ENCODE measurements at places on chromosomes 6 and 20.

DNA sequence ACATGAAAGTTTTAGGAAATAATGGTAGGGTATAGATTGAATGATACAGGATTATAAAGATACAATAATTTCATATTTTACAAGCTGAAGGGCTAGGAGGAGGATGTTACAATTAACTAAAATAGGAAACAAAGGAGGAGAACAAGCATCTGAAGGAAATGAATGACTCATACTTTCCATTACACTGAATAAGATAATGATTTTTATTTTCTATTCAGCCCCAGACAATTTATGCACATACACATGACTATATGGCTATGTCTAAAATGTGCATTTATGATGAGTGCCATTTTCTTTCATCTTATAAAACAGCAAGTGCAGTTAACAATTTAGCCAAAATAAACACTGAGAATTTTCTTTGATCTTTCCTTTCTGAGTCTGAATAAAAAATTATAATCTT lies 994.6 kb upstream of the ADGRB3 start:
- DNase-seq = no peak

DNA sequence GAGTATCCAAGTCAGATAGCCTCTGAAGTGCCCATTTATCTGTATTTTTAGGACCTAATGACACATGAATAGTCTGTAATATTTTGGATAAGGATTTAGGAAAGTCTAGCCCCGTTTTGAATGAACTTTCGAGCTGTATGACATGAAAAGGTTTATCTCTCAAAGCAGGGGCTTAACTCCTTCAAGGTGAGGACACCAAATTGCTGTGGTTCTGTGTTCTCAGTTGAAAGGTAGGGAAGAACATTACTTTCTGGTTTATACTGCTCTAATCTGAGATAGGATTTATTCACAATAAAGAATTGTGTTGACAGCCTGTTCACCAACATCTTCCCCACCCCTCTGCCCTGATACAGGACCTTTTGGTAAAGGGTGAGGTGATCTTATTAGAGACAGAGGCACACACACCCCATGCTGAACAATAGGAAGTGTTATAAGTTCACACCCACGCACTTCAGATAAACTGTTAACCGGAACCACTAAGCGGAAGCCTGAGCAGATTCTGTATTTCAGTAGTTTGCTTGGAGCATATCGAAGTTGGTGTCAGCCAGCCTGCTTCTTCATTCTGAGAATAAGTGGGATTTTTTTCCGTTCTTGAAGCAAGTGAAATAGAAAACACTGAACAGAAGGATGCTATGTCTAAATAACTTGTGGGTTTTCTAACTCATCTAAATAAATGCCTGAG lies 223.3 kb downstream of the TMEM242 start:
- DNase-seq = peak; percentile 64

DNA sequence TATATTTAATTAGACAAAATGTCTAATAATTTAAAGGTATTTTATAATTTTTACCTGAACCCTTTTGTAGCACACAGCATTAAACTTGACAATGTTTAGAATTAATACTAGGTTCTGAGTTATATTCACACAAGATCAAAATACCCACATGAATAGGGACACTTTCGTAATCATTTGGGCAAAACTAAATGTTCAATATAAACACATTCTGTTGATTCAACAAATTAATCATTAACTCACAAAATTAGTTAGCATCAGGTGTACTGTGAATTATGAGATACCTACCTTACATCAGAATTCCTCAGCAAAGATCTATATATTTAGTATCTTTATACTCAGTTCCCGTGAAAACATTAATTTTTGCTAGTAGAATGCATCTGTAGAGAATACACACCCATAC lies 481.5 kb upstream of the MANEA start:
- no peak for DNase-seq

- DNase-seq = no peak
Observed at GRCh38 chr20:38674765-38675133, 49.5 kb upstream of the SLC32A1 start.

DNA sequence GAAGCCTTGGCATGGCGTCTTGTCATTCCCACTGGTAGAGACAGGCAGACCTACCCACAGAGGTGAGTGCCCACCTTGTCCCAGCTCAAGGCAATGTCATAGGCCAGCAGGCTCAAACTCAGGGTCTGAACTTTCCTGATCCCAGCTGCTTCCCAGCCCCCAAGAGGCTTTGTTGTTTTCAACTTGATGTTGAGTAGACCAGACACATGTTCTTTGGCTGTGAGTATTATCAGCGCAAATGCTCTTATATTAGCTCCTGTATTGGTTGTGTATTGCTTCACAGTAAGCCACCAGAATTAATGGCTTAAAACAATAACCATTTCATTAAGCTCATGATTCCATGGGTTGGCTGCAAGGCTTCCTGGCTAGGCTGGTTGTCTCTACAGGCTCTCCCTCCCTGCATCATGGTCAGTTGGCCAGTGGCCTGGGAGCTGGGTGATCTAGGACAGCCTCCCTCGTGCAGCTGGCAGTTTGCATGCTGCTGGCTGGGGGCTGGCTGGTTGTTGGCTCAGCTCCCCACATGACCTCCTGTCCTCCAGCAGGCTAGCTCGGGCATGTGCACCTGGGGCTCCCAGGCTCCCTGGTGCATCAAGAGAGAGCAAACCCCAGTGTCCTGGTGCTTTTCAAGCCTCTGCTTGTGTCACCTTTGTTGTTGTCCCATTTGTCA lies 21.6 kb downstream of the TOX2 start:
- no peak for DNase-seq

GRCh38 chr20:10672624-10673127 lies 1.1 kb downstream of the JAG1 start:
- peak; percentile 44 for DNase-seq

DNA sequence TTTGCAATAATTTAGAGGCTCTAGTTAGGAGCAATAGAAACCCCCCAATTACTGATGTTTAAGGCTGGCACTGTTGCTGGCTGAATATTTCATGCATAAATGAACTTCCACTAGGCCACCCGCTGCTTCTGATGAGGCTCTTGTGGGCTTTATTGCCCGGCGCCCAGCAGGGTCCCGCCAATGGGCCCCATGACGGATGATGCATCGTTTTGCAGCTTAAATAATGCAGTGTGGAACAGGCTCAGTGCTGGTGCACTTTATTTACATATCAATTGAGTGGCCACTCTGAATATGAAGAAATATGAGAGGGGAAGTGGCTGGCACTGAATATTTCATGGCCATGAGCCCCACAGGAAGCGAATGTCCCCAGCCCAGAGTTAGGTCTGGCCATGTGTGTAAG lies 155.3 kb upstream of the MAFB start:
- no peak for DNase-seq

DNA sequence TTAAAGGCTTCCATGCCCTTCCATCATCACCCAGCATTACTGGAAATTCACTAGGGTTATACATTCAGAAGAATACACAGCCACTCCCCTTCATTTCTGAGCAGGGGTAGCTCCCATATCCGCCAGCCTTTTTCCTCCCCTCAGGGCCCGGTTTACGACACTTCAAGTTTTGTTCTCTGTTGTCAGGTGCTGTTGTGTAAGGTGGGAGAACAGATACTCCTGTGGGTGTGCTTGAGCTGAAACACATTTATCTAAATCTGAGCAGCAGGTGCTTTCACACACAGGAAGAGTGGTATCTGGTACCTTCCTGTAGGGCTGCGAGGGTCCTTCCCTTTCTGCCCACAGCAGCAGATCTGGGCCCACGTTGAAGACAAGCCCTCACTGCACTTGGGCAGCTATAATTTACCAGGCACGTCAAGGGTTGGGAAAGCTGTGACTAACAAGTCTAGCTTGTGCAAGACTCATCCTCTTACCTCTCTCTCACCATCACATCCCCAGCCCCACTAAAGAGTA lies 215.8 kb upstream of the RREB1 start:
- DNase-seq = no peak

DNA sequence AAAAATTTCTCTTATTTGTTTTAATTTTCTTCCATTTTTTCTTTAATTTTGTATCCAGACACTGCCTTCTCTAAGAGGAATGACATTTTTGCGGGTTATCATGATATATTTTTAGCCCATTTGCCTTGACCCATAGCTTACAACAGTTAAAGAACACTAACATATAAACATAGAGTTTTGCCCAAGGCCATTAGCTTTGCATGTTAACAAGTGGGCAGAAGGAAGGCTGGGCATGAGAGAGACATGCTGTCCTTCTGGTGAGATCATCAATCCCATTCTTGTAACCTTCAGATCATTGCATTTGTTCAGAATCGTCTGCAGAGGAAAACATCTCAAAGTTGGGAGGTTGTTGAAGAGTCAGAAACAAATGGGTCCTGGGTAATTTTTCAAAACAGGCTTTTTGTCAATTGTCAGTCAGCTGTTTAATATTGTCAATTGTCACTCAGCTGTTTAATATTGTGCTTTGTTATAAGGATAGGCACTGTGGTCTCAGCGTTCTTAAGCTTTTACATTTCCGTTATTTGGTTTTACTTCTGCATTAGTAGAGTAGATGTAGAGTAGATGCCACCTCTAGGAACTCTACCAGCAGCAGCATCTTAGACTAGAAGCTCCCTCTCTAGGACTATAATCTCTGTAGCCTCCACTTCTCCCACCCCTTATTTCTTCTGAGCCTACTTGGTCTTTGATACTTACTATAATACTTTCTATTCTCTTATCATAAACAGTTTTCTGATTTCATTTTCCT lies 243.1 kb downstream of the ESR1 start:
- no peak for DNase-seq

DNA sequence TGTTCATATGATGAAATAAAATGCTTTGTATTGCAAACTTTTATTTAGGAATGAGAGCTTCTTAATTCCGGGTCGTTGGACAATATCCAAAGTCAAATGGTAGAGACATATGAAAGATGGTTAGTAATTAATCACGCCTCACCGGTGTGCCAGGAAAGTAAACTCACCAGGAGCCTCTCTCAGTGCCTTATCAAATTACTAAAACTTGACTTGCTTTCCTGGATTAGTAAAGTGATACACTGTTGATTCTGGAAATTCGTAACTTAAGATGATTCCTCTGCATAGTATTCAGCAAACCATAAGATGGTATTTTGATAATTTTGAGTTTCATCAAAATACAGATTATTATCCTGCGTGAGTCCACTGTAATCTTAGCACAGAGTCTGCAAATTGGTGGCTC lies 115.2 kb downstream of the PAX1 start:
- no peak for DNase-seq

DNA sequence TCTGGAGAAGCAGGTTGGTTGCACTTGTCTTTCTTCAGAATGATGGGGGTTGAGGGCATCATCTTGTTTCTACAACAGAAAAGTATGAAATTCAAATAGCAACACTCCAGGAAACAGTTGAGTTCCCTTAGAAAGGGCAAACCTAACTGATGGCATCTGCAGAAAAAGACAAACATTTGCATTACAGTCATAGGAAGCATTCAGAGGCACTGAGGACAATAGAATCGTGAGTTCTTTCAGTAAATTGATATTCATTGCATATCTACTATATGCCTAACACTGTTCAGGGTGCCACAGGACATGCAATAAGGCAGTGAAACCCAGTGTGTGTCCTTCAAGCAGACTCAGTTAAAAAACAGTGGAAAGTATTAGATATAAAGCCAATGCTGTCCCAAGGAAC lies 41.1 kb upstream of the OPN5 start:
- no peak for DNase-seq

DNA sequence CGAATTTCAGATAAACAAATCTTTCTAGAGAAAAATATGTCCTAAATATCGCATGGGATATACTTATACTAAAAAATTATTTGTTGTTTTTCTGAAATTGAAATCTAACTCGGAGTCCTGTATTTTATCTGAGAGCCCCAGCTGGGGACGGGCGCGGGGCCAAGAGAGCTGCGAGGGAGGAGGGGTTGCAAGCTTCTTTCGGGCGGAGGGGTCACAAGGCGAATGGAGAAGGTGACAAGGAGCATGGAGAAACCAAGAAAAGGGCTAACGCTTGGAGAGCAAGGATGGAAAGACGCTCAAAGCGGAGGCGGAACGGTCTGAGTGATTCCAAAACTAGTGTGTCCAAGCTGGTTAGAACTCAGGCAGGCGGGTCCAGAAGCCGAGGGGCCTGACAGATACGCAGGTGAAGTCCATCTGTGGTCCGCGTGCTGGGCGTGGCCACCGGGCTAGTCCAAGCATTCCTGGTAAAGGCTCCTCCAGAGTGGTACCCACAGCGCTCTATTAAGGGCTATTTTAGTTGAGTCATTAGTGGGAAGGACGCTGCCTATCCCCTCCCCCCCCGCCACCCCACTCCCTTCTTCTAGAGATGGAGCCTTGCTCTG lies 41.5 kb upstream of the ZNFX1 start:
- DNase-seq = no peak

DNA sequence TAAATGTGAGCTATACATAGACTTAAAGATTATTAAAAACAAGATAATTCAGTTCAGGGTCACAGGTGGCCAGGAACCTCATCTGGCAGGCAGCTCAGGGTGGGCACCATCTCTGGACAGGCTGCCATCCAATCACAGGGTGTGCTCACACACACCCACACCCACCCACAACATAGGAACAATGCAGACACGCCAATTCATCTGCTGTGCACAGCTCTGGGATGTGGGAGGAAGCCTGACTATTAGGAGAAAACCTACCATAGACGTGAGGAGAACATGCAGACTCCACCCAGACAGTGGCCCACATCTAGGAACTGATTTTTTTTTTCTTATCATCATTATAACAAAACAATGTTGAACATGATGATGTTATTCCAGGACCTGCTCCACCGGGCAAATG lies 286.7 kb downstream of the PRL start:
- DNase-seq = no peak

GRCh38 chr6:2739335-2739734 lies 11.4 kb downstream of the MYLK4 start:
- DNase-seq = no peak

DNA sequence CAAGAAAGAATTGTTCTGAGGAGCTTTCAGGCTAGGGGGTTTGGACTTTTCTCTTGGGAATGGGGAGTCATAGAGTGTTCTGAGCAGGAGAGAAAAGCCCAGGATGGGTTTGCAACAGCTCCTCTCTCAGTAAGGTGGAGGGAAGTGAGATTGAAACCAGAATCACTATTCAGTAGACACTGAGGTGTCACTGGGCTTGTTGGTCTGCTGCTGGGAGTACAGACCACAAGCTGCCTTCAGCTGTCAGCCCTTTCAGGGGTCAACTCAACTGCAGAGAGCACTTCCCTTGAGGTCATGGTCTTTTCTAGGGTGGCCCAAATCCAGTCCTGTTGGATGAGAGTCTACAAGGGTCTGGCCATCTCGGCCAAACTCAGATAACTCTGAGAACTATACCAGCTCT lies 12.9 kb upstream of the FOXA2 start:
- DNase-seq = no peak

GRCh38 chr6:170470734-170471133 lies 82.4 kb downstream of the PSMB1 start:
- no peak for DNase-seq

GRCh38 chr6:26044140-26045064 lies 42.8 kb upstream of the HFE start:
- DNase-seq = no peak

Measured in stimulated activated CD8-positive, alpha-beta memory T cell treated with anti-CD3 and anti-CD28 coated beads, Interleukin-7, amount 100 ng/mL, for 4 hours (primary cell).